ENCODE measurements at places on chromosomes 12 and 14.

DNA sequence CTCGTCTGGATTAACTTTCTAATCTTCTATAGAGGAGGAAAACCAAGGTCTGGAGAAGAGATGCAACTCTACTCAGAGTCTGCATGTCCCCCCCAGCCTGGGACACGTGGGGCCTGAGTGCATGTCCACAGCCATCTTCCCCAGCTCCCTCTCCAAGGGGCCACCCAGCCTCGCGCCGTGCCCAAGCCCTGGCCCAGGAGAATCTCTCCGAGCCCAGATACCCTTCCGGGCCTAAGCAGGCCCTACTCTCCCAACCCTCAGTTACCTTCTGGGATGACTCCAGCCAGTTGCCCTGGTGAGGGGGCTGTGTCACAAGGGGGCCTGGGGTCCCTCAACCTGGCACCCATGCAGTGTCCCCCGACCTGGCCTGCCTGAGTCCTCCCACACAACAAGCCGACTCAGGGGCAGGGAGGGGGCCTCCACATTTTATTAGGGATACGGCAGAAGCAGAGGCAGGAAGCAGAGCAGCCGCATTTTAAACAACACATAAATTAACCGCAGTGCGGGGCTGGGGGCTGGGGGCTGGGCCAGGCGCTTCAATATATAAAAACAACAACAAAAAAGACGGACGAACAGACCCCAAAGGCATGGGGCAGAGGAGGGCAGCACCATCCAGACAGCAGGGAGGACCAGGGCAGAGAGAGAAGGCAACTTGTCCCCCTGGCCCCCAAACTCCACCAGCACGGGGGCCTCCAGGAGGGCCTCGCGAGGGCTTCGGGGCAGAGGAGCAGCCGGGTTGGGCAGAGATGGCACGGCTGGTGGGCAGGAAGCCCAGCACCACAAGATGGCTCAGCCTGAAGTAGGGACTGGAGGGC, 37.3 kb downstream of the NCKAP5L start:
- no peak for DNase-seq

DNA sequence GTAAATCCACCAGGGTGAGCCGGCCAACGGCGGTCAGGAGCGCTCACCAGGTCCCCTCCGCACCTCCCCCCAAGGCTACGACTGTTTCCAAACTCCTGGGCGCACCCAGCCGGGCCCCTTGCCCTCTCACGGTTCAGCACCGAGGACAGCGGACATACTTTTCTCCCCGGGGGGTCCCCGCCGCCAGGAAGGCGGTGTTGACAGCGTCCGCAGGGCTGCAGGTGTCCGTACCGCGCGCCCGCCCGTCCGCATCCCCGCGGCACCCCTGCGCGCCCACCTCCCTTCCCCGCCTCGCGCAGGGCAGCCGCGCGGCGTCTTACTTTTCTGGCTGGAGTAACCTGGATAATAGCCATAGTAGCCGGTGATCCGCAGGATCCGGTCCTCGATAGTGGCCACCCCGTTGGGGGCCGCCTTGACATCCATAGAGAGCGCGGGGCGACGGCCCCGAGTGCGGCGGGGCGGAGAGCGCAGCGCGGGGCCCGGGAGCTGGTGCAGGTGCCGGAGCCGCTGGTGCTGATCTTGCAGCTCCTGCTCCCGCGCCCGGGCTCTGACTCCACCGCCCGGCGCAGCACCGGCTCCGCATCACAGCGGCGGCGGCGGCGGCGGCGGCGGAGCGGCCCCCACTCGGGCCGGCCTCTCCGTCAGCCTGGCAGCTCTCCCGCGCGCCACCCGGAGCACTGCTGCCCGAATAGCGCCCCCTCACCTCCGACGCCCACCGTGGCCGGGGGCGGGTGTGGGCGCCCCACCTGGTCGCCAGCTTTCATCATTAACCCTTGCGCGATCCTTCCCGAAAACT, at the start of gene SLC35F4:
Gene SLC35F4 (minus strand): TSS at position 690 of the 796 bp plus-strand sequence.
- no peak for DNase-seq

GRCh38 chr12:92511786-92512185, 191.0 kb upstream of the PLEKHG7 start:
- no peak for DNase-seq

DNA sequence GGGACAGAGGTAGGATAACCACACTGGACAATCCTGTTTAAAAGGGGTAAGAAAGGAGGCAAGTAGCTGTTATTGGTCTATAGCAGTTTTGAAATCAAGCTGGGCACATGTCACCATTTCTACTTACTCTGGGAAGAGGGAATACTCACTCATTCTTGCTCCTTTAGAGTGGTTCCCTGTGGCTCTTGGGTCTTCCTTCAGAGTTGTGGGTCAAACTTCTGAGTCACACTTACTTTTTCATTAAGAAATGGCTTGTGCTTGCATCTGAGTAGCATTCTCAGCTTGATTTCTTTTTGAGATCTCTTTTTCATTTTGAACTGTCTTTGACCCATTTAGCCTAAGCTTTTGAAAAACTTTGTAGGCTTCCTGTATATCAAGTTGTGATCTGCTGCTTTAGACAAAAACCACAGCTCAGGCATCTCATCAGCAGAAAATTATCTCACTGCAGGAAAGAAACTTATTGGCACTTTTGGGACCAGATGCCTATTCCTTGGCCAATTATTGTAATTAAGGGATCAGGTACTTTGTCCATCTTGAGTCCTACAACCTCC, 122.2 kb downstream of the AEBP2 start:
- no peak for DNase-seq

- DNase-seq: no peak
Measured at GRCh38 chr14:44300916-44301315, 206.2 kb downstream of the FSCB start.

DNA sequence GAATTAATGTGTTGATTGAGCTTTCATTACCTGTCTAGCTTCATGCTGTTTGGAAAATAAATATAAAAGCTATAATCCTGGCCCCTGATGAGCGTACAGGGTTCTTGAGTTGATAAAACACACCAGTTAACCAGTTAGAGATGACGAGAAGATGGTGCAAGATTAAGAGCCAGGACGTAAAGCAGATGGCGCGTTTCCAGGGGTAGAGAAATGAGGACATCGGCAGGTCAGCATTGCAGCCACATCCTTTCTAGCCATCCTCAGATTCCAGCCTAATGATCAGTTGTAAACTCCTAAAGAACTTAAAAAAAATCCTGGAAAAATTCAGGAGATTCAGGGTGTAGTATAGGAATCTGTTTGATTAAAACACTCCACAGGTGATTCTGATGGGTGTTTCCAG, 203.7 kb downstream of the CACNA1C start:
- no peak for DNase-seq

- no peak for DNase-seq
Measured at GRCh38 chr14:71166180-71166837, 259.1 kb downstream of the PCNX1 start.

GRCh38 chr12:41142376-41142775, 45.7 kb upstream of the PDZRN4 start:
- DNase-seq: no peak

- DNase-seq: no peak
Measured at GRCh38 chr14:87955501-87955900, 37.5 kb downstream of the GALC start.

All from activated CD4-positive, CD25-positive, alpha-beta regulatory T cell (primary cell).